ENCODE measurements at places on chromosomes 4 and X.

- DNase-seq, result no peak
Measured at GRCh38 chr4:24846716-24847115, 51.3 kb downstream of the SOD3 start.

GRCh38 chr4:52249581-52249980, 198.5 kb downstream of the SPATA18 start:
- DNase-seq, result no peak

DNA sequence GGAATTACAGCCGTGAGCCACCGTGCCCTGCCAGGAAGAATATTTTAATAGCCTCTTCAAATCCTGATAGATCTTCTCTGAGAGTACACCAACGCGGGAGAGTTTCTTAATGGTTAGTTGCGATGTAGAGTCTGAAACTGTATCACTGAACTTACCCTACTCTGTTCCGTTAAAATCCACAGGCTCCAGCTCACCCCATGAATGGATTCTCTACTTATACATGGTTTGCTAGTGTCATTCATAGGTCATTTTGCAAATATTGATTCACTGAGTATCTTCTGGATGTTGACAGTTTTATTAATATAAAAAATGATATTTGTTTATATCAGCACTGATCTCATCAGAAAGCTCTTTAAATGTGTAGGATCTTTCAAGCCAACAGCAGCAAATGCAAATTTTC, 99.9 kb downstream of the FAM193A start:
- DNase-seq, result no peak

GRCh38 chr4:10061650-10062415, 40.5 kb upstream of the SLC2A9 start:
- no peak for DNase-seq

DNA sequence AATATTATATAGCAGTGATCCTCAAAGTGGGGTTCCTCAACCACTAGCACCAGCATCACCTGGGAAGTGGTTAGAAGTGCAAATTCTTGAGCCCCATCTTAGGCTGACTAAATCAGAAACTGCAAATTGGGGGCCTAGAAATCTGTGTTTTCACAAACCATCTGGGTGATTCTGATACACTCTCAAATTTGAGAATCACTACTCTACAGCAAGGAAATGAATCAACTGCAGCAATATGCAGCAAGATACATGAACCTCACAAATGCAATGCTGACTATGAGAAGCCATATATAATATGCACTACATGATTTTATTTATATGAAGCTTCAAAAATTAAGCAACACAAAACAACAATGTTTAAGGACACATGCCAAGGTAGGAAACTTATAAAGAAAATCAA, 36.2 kb upstream of the IRS4 start:
- DNase-seq, result no peak

DNA sequence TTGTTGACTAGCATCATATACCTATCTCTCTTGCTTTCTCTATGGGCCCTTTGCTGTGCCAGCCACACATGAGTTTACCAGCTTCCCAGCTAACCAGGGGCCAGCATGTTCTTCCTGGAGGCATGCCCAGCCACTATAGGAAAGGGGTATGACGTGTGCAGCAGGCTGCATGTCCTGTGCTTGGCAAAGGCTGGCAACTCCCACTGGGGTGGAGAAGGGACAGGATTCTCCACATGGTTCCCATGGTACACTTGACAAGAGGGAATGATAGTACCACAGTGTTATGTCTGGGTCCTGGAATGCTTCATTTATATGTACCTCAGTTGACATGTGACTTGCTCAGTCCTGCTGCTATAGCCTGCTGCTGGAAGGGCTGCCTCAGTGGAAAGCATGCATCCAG, 78.8 kb downstream of the TMEM164 start:
- DNase-seq, result no peak

DNA sequence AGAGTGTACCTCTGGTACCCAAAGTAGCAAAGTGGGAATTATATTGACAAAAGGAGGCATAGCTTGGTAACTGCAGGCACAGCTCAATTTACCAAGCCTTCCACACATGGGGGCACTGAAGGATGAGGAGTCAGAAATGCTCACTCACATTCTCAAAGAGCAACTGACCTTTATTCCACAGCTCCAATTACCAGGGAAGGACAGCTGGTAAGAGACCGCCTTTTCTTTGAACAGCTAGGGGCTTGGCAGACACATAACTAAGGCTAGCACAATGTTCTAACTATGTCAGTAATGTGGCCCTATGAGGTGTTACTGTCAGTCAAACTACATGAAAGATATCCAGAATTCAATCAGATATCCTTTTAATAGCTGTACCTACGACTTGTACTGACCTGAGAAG, 20.5 kb upstream of the STS start:
- no peak for DNase-seq

GRCh38 chr4:144970597-144970996, 127.4 kb downstream of the ANAPC10 start:
- DNase-seq, result no peak

GRCh38 chr4:138327338-138327737, 85.2 kb upstream of the SLC7A11 start:
- no peak for DNase-seq

- DNase-seq, result no peak
Measured at GRCh38 chr4:142463206-142463605, 382.9 kb downstream of the INPP4B start.
